A549 (cell line): ENCODE measurements at places on chromosomes 4 and X.
A peak's percentile ranks its signal among the peaks of the same experiment; 100 is the strongest.

DNA sequence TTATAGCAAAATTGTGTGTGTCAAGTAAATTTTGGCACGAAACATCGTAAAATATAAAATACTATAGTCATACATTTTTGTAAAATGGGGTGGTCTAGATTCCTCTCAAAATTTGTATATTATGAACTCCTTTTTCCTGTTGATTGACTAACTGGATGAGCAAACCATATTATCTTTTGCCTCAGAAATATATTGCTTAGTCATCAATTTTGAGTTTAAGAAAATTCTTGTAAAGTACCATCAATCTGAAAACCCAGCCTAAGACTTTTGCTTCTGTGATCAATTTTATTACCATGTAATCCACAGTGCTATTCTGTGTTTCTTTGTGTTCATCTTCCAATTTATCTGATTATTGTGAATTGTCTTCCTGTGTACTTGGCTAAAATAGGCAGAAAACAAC, 98.0 kb upstream of the PCDH18 start:
- DNase-seq = no peak

DNA sequence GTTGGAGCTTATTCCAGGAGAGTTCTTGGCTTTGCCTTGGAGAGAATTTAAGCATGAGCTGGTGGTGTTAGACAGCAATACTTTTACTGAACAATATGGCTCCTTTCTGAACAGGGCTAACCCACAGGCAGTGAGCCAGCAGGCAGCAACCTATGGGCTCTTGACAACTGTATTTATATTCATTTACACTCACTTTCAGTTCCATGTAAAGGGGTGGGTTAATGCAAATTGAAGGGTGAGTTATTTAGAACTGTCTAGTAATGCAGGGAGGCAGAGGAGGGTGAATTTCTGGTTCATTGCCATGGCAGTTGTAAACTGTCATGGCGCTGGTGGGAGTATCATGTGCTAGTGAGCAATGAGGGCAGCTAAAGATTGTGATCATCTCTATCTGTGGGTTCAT, 15.7 kb downstream of the FOXR2 start:
- no peak for DNase-seq

DNA sequence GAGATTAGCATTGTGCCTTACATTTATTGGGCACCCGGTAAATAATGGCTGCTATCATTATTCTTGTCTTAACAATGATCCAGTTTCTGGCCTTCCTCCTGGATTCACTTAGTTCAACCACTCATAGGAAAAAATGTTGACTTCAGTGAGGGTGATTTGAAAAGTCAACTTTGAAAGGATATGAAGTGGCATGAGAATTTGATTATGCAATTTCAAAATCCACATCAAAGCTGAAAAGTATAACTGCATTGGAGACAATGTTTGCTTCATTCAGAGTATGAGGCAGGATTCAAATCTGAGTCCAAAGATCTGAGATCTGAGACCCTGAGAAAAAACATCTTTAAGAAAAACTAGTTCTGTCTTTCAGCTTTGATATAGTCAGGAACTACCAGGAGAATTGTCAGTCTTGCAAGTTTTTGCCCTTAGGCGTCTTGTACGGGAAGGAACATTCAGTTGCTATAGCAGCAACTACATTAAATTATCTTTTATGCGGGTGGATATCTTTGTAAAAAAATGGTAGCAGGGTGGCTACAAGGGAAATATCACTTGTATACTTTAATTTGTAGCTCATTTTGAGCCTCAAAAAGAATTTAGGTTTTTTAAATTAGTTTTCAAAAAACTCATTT, 587.5 kb upstream of the LCORL start:
- no peak for DNase-seq

- DNase-seq = no peak
Observed at GRCh38 chr4:121114756-121115155, 42.4 kb upstream of the NDNF start.

GRCh38 chr4:151429957-151430570, 21.1 kb downstream of the FHIP1A start:
- DNase-seq = no peak

DNA sequence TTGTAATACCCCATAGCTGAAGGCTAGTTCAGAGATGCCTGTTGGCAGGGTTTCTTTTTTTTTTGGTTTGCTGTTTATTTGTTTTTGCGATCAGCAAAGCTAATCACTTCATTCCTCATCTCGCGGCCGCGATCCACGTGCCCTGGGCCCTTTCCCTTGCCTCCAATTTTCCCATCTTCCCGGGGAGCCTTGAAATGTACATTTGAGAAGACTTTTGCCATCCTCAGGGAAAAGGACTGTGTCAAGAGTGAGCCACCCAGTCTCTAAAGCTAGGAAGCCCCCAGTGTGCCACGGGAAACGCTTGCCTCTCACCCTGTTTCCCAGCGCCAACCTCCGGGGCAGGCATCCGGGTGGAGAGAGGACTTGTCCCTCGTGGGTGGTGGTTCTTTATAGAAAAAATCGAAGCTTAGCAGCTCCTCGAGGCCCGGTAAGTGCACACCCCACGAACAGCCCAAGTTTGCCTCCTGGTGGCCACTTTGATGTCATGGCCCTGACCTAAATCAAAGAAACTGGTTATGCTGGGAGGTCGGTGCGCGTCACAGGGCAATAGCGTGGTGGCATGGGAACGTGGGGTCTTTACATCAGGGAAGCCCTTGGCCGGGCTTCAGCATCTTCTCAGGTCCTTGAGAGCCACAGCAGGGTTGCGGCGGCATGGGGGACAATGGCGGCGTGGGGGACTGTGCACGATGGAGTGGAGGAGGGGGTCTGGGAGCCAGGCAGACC, 42.0 kb downstream of the MAP7D3 start:
- DNase-seq = peak; percentile 60

DNA sequence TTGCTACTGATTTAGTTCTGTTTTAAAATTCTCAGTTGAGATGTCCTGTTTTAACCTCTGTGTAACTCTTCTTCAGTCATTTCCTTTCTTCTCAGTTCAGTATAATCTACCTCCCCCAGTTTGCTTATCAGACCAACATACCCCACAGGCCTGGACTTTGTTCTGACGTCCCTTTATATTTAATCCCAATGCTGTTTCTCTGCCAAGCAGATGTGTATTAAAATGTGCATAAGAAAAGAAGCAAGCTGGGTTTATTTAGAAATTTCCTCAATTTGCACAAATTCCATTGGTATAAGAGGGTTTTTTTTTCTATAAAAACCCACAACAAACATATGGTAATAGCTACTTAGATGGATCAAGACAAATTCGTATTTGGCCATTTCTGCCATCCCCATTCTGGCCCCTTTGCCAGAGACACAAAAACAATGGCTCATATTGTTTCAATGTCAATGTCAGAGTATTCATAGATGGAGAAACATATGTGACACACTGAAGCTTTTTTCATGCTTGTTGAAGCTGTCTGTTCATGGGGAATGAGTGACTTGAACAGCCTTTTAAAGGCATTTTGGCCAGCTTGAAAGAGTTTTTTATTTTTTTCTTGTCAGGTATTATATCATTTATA, 24.5 kb downstream of the HCCS start:
- DNase-seq = no peak

GRCh38 chrX:105266456-105266855, 46.0 kb upstream of the TEX13A start:
- no peak for DNase-seq

DNA sequence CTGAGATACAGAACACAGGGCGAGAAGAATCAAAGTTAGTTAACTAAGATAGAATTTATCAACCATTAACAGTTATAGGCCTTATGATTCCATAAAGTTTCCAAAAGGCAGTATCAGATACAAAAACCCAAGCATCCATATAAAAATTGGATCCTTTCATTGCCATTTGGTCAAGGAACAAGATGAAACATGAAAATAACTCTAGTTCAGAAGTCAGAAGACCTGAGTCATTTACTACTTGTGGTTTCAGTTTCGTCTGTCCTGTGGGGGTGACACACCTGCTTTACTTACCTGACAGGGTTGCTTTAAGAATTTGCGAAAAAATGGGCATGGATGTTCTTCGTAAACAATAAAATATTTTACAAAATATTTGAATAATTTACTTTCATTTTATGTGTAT, 130.8 kb downstream of the ANAPC10 start:
- no peak for DNase-seq

- no peak for DNase-seq
Observed at GRCh38 chrX:36087366-36087765, 167.8 kb downstream of the CFAP47 start.

DNA sequence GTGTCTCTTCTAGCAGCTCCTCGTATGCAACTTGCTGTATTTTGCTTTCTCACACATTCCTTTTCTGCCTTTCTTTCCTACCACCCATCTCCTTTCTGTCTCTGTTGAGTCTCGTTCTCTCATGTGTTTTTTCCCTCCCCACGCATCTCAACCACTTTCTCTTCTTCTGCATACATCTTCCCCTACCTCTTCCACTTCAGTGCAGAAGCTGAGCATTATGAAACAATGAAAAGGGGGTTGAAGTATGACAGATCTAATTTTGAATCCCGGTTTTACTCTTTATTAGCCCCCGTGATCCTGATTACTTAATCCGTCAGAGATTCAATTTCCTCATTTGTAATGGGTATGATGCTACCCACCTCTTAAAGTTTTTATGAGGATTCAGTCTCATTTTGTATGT, 7.3 kb downstream of the FAM241A start:
- no peak for DNase-seq

DNA sequence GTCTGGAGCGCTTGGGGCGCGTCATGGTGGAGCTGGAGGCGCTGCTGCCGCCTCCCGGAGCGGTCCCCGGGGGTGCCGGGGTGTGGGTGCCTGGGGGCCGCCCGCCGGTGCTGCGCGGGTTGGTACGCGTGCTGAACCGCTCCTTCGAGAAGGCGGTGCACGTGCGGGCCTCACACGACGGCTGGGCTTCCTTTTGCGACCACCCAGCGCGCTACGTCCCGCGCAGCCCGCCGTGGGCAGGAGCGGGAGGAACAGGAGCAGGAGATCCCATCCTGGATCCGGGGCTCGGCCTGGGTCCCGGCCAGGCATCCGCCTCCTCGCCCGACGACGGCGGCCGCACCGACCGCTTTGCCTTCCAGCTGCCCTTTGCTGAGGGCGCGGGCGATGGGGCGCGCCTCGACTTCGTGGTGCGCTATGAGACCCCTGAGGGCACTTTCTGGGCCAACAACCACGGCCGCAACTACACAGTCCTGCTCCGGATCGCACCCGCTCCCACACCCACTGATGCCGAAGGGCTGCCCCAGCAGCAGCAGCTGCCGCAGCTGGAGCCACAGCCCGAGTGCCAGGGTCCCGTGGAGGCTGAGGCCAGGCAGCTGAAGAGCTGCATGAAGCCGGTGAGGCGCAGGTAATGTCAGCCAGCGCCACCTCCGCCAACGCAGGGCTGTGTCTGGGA, 792 bp downstream of the PPP1R3F start:
- peak; percentile 5 for DNase-seq

DNA sequence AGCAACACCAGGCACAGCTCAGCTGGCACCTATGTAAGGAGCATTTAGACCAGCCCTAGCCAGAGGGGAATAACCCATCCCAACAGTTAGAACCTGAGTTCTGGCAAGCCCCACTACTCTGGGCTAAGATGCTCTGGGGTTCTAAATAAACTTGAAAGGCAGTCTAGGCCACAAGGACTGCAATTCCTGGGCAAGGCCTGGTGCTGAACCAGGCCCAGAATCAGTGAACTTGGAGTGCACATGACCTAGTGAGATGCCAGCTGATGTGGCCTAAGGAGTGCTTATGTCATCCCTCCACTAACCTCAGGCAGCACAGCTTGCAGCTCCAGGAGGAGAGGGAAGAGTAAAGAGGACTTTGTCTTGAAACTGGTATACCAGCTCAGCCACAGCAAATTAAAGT, 7.6 kb upstream of the PRRG3 start:
- DNase-seq = no peak

DNA sequence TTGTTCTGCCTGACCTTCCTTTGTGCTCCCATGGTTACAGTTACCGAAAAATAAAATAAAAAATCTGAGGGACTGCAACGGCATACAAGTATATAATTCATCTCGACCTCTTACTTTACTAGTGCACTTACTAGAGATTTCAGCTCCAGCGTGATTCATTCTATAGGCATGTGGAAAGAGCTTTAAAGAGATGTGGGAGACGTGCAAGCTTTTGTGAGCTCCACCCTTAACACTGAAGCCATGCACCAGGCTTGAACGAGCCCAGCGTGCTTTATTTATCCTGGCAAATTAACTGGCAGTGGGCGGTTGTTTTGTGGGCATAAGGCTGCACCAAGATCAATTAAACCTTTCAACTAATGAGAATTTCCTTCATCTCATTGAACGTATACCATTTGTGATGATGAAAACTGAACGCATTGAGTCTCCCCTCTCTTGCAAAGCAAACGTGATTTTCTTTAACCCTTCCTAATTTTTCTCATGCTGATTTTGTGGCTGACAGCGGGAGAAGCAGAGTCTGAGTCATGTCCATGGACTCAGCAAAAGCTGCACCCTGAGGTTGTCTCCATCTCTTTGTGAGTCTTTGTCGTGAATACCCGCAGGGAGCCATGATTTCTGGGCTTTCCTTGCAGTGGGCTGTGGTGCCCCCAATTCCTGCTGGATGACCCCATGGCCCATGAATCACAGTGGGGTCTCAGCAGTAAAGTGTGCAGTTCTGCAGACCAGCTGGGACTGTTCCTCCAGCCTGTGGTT, 60.1 kb downstream of the MXRA5 start:
- DNase-seq = peak; percentile 9

DNA sequence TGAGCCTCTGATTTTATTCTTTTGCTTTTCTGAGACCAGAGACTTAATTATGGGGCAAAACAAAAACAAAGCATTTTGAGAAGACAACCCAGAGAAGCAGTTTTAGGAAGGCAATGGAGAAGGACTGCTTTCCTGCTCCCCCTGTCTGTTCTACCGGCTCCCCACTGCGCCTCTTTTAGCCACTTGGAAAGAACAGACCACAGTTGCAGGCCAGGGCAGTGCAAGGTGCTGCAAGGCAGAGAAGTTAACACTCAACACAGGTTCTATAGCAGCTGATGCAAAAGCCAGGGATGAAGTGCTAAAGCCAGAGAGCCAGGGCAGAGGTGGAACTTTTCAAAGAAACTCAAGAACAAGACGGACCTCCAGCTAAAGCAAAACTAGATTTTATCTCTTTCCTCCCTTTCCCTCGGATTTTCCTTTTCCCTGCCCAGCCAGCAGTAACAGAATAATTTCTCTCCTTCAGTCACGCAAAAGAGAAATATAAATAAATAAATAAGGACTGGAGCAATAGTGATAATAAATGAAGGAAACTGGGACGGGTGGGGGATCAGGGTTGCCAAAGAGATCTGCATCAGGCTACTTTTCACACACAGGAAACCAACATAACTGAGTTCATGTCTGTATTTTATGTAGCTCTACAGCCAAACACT, 10.4 kb downstream of the SH3RF1 start:
- DNase-seq = no peak

GRCh38 chrX:140090800-140091124, 125.4 kb upstream of the CXorf66 start:
- DNase-seq = no peak

DNA sequence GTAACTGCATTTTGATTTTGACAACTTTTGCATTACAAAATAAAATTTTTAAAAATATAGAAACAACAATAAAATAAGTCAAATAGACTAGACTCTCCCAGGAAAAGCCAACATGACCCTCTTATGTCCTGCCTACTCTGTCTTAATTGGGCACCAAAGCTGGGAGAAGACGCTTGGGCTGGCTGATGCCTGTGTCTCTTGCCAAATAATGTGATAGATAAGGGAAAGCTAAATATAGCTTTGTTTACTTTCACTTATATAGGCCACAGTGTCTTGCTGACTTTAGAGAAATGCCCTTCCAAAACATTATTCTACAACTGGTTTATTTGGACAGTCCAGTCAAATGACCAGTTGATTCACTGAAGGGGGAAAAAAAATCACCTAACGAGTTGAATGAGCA, 54.2 kb downstream of the FMR1NB start:
- DNase-seq = no peak
